ENCODE measurements at places on chromosomes 16 and 17.
A peak's percentile ranks its signal among the peaks of the same experiment; 100 is the strongest.

DNA sequence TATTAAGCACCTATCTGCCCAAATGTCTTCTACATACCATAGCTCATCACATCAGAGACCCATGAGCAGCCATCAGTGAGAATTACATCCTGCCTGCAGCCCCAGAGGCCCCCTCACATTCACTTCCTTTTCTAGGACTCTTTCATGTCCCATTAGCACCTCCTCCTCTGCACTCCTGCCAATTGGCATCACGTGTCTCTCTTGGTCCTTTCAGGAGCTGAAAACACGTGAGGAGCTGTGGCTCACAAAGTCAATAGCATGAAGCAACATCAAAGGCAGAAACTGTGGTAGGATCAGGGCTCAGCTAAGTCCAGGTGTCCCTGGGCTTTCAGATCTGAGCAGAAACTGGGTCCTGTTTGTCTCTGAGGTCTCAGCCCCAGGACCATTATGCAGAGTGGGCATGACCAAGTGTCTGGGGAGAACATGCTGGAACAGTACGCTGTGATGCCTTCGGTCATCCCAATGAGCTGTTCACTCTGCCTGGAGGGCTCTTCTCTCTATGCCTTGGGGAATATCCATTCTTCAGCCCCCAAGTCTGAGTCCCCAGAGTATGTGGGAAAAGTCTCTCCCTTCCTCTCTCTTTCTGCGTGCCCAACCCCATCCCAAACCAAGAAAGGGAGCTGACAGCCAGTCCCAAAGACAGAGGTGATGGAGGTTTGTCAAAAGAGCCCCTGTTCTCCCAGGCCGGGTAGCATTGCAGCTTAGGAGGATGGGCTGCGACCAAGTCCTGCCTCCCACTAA is 457.0 kb upstream of the CDH5 start:
- DNase-seq, result no peak

- peak; percentile 78 for DNase-seq
Observed at GRCh38 chr17:48671697-48672171, 45.6 kb upstream of the HOXB9 start.

GRCh38 chr17:74212209-74212912 is 1.0 kb upstream of the TTYH2 start:
- DNase-seq, result peak; percentile 56

- no peak for DNase-seq
Observed at GRCh38 chr17:64124609-64125008, 5.3 kb downstream of the ERN1 start.

DNA sequence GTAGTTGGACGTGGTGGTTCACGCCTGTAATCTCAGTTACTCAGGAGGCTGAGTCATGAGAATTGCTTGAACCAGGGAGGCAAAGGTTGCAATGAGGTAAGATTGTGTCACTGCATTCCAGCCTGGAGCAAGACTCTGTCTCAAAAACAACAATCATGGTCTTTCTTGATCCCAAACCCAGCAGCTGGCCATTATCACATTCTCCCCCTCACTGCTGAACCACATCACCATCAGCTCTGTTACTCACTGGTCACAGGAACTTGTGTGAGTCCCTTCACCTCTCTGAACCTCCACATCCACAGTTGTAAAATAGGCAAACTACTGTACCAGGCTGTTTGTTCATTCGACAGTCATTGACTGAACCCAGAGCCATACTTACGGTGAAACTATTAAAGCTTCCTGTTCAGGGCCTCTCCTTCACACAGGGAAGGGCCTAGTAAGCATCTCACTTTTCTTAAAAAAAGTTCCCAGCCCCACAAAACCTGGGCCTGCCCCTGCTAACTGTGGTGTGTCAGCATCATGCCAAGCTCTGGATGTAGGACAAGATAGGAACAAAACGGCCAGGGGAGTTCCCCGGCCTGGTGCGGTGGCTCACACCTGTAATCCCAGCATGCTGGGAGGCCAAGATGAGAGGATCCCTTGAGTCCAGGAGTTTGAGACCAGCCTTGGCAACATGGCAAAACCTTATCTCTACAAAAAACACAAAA is 104.7 kb downstream of the COPRS start:
- DNase-seq, result no peak

GRCh38 chr16:55438281-55438680 is 40.7 kb upstream of the MMP2 start:
- DNase-seq, result no peak

DNA sequence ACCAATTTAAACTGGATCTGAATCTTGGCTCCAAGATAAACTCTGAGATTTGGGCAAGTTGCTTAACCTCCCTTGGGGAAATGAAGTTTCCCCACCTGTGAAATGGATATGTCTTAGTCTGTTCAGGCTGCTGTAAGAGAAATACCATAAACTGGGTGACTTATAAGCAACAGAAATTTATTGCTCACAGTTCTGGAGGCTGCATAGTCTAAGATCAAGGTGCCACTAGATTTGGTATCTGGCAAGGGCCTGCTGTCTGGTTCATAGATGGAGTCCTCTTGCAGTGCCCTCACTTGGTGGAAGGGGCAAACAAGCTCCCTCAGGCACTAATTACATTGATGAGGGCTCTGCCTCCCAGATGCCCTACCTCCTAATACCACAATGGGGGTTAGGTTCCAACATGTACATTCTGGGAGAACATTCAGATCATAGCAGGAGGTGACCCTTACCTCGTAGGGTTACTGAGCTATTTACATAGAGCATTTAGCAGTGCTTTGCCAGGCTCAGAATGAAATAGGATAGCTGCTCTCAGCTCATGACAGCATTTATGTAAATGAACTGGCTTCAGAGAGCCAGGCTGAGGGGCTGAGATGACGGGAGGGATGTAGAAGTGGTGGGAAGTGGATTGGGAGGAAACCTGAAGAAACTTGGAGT is 83.9 kb downstream of the SPECC1 start:
- no peak for DNase-seq

- peak; percentile 24 for DNase-seq
Observed at GRCh38 chr16:81831722-81832126, 52.6 kb downstream of the PLCG2 start.
